Activated naive CD8-positive, alpha-beta T cell treated with anti-CD3 and anti-CD28 coated beads for 36 hours (primary cell): ENCODE measurements at places on chromosomes 7 and 10.

- DNase-seq, result no peak
These were observed 66.3 kb downstream of the BAMBI start for GRCh38 chr10:28743576-28743975.

- DNase-seq, result no peak
These were observed 223.0 kb downstream of the SORCS1 start for GRCh38 chr10:106941297-106942034.

GRCh38 chr7:9102846-9103245 is 669.4 kb downstream of the NXPH1 start:
- DNase-seq, result no peak

- no peak for DNase-seq
These were observed 46.4 kb downstream of the TCF7L2 start for GRCh38 chr10:112996462-112996861.

DNA sequence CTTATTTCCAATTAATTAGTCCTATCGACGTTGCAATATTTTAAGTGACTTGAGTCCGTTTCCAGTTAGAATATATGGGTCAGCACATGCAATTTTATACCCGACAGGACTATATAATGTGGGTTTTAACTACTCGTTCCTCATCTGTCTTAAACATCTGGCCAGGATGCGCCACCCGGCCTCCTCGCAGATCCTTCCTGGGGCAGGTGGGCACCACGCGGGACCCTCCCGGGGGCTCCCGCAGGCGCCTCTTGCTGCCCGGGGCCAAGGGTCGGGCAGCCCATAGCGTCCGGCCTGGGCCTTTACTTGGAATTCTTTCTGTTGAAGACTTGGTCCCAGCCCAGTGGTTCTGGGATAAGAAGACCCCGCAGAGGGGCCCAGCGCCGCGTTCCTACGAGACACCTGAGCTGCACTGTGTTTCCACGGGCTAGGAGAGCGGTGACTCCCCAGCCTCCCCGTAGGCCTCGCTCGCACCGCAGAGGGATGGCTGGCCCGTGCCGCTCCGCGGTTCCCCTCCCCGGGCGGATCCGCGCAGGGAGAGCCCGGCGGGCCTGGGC is 10.1 kb upstream of the MNX1 start:
- no peak for DNase-seq

- DNase-seq, result no peak
These were observed 14.6 kb upstream of the AQP1 start for GRCh38 chr7:30896783-30897637.

- no peak for DNase-seq
These were observed 15.8 kb upstream of the CPA1 start for GRCh38 chr7:130364451-130364850.

GRCh38 chr7:158996214-158997109 is 140.1 kb downstream of the DYNC2I1 start:
- no peak for DNase-seq

DNA sequence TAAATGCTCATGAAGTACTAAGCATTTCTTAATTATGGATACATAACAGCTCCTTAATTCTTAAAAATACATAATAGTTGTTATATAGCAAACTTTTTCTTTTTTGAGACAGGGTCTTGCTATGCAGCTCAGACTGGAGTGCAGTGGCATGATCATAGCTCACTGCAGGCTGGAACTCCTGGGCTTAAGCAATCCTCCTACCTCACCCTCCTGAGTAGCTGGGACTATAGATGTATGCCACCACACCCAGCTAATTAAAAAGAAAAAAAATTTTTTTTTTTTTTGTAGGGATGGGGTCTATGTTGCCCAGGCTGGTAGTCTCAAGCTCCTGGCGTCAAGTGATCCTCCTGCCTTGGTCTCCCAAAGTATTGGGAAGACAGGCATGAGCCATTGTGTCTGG is 30.9 kb downstream of the IRF5 start:
- no peak for DNase-seq

DNA sequence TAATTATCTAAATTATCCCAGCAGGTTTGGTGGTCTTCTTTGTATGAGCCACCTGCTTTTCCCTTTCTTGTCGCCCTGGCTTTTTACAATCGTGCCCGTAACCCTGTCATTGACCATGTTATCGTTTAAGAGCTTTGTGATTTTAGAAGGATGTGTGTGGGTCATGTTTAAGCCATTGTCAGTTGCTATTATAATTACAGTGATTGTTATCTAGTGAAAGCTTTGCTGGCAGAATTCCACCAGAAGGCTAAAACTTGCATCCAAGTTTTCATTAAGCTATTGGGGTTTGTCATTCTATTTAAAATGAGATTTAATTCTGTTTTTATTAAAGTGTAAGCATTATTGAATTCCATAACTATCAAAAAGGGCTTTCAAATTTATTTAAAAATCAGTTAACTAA is 354.2 kb upstream of the TMEM229A start:
- DNase-seq, result no peak
